ENCODE measurements at places on chromosomes 2 and 18. TPM values are rescaled to one million over a fixed set of nuclear protein-coding genes. Genes with fewer than 3 reads are reported as not detected.

The LRATD1 gene
- 27.0 TPM for total RNA-seq

The PIAS2 gene
- total RNA-seq: 22.8 TPM

The ZAP70 gene
- 0.07 TPM for total RNA-seq

The STARD6 gene
- not detected for total RNA-seq

The SPR gene
- total RNA-seq: 24.2 TPM

The EMX1 gene
- 0.07 TPM for total RNA-seq

The MFSD2B gene
- not detected for total RNA-seq

The NTSR2 gene
- total RNA-seq: not detected

The SLC9A2 gene
- total RNA-seq: 0.14 TPM

The LIMS1 gene
- 106 TPM for total RNA-seq

The VWA3B gene
- total RNA-seq: 0.07 TPM

The OBSL1 gene
- total RNA-seq: 27.7 TPM

The SERPINB2 gene
- 182 TPM for total RNA-seq

The ZCCHC2 gene
- total RNA-seq: 23.6 TPM

The MAPK4 gene
- total RNA-seq: under 0.01 TPM

The CCDC121 gene
- total RNA-seq: 1.2 TPM

The TDRD15 gene
- total RNA-seq: not detected

Data from nasal cavity respiratory epithelium epithelial cell of viscerocranial mucosa (primary cell).